ENCODE measurements at places on chromosomes 6 and 20.
A peak's percentile ranks its signal among the peaks of the same experiment; 100 is the strongest.

- no peak for DNase-seq
These were observed 37.4 kb upstream of the OPRM1 start for GRCh38 chr6:154001494-154002285.

GRCh38 chr20:51447097-51447764 lies 95.3 kb downstream of the NFATC2 start:
- DNase-seq = peak; percentile 93

- peak; percentile 76 for DNase-seq
These were observed 33.0 kb downstream of the RIPOR2 start for GRCh38 chr6:24902782-24903181.

DNA sequence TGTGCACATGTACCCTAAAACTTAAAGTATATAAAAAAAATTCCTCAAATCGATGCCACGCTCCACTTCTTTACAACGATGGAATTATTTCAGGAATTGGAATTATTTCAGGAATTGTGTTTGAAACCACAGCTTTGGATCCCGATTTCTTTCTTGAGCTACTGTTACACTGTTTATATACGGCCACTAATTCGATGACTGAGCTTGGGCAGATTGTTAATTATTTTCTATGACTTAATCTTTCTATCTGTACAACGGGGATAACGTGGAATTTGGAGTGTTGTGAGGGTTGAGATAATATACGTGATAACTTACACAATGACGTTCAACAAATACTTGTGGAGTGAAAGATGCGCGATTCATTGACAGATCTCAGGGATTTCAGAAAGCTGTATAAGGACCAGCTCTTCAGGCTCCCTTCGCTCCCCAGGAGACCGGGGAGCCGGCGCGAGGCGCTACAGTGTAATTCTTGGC lies 171.3 kb downstream of the SLC16A10 start:
- DNase-seq = no peak

GRCh38 chr6:165721356-165721755 lies 58.3 kb upstream of the PDE10A start:
- DNase-seq = no peak

DNA sequence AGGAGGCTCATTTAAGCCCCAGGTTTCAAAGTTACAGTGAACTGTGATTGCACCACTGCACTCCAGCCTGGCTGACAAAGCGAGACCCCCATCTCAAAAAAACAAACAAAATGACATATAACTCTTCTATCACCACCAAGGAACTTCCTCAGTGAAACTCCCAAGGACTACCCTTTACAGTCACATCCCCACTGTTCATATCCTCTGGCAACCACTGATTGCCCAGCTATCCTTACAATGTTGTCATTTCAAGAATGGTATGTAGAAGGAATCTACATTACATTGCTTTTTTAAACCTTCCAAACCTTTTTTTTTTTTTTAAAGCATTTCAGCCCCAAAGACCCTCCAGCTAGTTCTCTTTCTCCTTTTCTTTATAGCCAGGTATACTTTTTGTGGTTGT lies 123.1 kb upstream of the CARMIL1 start:
- no peak for DNase-seq

DNA sequence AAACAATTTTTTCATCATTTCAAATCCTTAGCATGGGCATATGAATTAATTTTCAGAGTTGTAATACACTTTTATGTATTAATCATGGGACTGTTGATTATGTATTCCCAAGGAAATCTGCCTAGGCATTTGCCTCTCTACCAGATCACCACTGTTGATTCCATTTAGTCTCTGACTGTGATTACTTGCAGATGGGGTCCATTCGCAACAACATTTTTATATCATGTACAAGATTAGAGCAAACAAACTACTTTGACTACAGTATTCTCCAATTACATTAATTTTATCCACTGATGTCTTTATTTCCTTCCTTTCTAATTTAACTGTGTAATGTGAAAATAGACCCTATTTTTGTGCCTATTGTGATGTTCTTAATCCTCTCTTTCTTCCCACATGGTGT lies 831.4 kb upstream of the SLC35B3 start:
- no peak for DNase-seq

- no peak for DNase-seq
These were observed 12.6 kb upstream of the PIGU start for GRCh38 chr20:34689486-34689885.

DNA sequence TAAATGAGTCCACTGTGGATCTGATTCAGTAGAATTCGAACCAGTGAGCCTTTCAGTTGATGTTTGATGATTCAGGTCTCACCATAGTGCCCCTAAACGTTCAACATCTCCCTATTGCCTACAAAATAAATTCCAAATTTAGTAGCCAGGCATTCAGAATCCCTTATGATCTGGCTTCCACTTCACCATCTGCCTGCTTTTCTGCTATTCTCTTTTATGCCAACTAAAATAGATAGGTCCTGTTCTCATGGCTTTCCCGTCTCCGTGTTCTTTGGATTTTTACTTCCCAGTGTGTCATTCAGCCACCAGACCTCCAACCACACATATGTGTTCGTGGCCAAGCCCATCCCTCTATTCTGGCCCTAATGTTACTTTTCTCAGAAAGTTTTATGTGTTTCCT lies 410.4 kb downstream of the LMBRD1 start:
- DNase-seq = no peak

DNA sequence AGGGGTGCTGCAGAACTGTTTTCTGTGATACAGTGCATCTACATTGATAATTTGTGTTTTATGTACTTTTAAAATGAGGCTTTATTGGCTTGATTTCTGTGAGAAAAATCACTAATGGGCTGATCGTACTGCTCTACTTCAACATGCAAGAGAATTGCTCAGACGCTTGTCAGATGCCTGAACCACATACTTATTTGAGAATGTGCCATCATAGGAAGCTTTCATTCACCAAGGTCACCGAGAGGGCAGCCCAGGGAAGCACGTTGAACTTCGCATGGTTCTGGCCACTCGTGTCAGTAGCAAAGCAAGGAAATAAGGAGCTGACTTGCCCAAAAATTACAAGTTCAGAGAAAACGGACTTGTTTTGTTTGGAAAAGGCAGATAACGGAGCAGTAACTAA lies 168.5 kb upstream of the AKAP12 start:
- no peak for DNase-seq

DNA sequence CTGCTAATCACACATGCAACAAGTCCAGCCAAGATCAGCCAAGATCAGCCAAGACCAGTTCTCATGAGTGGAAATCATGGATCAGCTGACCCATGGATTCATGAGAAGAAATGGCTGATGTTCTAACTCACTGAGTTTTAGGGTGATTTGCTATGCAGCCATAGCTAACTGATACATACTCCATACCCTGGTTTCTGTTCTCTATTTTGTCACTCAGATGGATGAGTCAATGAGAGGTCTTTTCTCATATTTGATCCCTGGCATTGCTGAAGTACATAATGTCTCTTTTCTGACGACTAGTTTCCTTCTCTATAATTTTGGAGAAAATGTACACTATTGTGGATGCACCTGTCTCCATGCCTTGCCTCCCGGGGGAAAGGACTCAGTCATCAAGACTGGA lies 118.4 kb upstream of the LY86 start:
- no peak for DNase-seq

GRCh38 chr20:51339721-51340450 lies 202.6 kb downstream of the NFATC2 start:
- no peak for DNase-seq

- DNase-seq = no peak
These were observed 30.3 kb downstream of the HACE1 start for GRCh38 chr6:104829183-104829958.

All from urothelium cell line (cell line).